ENCODE measurements at places on chromosomes 1 and 21. TPM values are rescaled to one million over a fixed set of nuclear protein-coding genes. Genes with fewer than 3 reads are reported as not detected.

DNA sequence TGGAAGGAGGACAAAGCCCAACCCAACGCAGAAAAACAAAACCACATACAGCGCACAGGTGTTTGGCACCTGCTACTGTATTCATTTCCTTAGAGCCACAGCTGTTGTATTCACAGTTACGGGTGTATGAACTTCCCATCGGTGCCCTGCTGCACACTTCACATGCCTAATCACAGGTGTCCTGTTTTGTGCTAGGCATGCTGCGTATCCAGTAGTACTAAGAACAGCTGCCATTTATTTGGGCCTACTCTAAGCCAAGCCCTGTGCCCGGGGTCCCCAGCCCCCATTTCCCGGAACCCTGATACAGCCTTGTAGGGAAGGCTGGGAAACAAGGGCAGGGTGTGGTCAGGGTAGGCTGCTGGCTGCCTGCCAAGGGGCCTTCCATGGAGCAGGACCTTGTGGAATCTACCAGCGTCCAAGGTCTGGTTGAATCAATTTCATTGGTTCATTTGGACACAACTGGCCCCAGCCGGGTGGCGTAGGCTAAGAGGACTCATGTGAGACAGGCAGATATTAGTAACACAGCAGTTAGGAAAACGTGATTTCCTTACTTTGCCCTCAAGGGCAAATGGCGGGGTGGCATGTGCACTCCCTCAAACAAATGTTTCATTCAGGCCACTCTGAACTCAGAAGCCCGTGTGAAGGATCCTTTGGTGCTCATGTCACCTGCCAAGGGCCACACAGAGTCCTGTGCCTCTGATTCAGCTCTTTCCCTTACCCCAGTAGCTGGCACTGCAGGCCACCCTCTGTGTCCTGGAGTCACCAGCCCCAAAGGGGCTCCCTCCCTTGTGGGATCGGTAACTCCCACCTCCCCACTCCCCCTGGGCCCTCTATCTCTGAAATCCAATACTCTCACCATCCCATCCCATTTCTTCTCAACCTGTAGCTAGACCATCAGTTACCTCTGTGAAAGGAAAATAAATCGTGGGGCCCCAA is 986 bp upstream of the RNF186 start:
- H3K4me1 ChIP-seq: peaks cover 58% of the 10 kb centered on the region
- H3K36me3 ChIP-seq: no peaks in the 10 kb centered on the region
- peak overlapping the region; percentile 96 for H3K27ac ChIP-seq

GRCh38 chr1:44842862-44843655 is at the start of gene PTCH2:
TSS of gene PTCH2 (minus strand) at chr1:44843253. CDS start at chr1:44842932, 321 bp downstream.
- H3K27ac ChIP-seq: no peak within 1 kb of the TSS
- H3K4me1 ChIP-seq: peaks cover 13% of the 10 kb centered on the region
- DNase-seq: peak; percentile 60
- H3K27me3 ChIP-seq: no peaks in the 10 kb centered on the region
- no peaks in the 10 kb centered on the region for H3K36me3 ChIP-seq

GRCh38 chr1:56357927-56358690 is 221.3 kb downstream of the PLPP3 start:
- peaks cover 4% of the 10 kb centered on the region for H3K4me1 ChIP-seq
- H3K36me3 ChIP-seq: no peaks in the 10 kb centered on the region
- no peak overlapping the region for H3K4me3 ChIP-seq

GRCh38 chr1:214791961-214792360 is 189.0 kb downstream of the CENPF start:
- no peaks in the 10 kb centered on the region for H3K4me1 ChIP-seq
- no peak for DNase-seq
- no peak overlapping the region for H3K4me3 ChIP-seq
- no peak overlapping the region for H3K27ac ChIP-seq

The L1TD1 gene
- total RNA-seq: not detected

The TENT5C gene
- 39.7 TPM for total RNA-seq

The EPS8L3 gene
- 4.2 TPM for total RNA-seq
